CD4-positive, alpha-beta memory T cell (primary cell): ENCODE measurements at places on chromosomes 7 and 10. TPM values are rescaled to one million over a fixed set of nuclear protein-coding genes. Genes with fewer than 3 reads are reported as not detected.

GRCh38 chr10:110042181-110042580 lies 34.4 kb downstream of the ADD3 start:
- H3K4me3 ChIP-seq, result no peak overlapping the region
- no peak for DNase-seq
- H3K27ac ChIP-seq, result no peak overlapping the region
- no peaks in the 10 kb centered on the region for H3K27me3 ChIP-seq
- no peaks in the 10 kb centered on the region for H3K36me3 ChIP-seq
- H3K4me1 ChIP-seq, result peaks cover 60% of the 10 kb centered on the region

DNA sequence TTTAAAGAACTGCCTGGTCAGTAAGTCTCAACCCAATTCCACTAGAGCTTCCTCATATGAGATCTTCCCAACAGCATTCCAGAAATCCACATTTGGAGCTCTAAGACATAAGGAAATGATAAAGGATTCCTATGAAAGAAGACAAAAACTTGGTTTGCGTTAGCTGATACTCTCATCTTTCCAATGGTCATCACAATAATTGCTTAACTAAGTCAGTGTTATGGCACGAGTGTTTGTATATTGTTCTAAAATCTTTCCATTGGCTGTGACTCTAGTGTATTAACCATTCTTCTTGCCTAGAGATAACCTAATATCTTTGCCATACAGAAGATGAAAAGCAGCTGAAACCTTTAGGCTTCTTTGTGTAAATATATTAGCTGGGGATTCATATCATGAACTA lies 289.0 kb downstream of the SNX13 start:
- no peaks in the 10 kb centered on the region for H3K4me1 ChIP-seq
- H3K4me3 ChIP-seq, result no peak overlapping the region
- H3K27ac ChIP-seq, result no peak overlapping the region
- DNase-seq, result no peak
- no peaks in the 10 kb centered on the region for H3K27me3 ChIP-seq

DNA sequence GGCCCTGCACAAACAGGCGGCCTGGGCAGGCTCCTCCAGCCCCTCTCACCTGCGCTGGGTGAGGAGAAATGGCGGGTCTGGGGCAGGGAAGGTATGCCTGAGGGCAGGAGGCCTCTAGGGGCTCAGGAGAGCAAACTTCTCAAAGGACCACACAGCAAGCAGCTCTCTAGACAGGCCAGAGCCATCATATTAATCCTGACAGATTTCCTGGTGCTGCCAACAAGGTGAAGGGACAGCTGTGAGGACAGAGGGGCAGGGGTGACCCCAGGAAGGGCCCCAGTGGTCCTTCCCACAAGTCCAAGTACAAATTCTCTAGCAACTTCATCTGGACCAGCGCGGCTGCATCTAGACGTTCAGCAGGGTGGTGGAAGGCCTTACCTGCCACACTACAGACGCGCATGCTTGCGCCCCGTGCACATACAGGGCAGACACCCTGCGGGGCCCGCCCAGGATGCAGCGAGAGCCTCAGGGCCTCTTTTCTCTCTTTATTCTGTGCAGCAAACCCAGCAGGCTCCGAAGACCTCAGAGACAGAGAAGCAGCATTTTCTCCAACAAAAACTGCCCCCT lies 62.1 kb downstream of the ZRANB1 start:
- no peaks in the 10 kb centered on the region for H3K4me1 ChIP-seq
- H3K27ac ChIP-seq, result no peak overlapping the region
- no peak for DNase-seq
- no peaks in the 10 kb centered on the region for H3K36me3 ChIP-seq
- H3K4me3 ChIP-seq, result no peak overlapping the region
- H3K27me3 ChIP-seq, result no peaks in the 10 kb centered on the region

Gene HPSE2
- total RNA-seq, result 0.12 TPM

Gene CNNM1
- 0.47 TPM for total RNA-seq
